Right hindlimb (tissue), 1 donor: ENCODE measurements at places on chromosomes 5 and 9.

GRCh38 chr9:17064558-17064957 is 70.3 kb upstream of the CNTLN start:
- no peak for DNase-seq

GRCh38 chr9:15423231-15423985 is 732 bp downstream of the SNAPC3 start:
- DNase-seq: no peak

GRCh38 chr5:38471709-38472108 is 84.7 kb downstream of the LIFR start:
- no peak for DNase-seq

- peak; percentile 56 for DNase-seq
Observed at GRCh38 chr5:129477532-129477931, 17.4 kb downstream of the ADAMTS19 start.

- no peak for DNase-seq
Observed at GRCh38 chr9:136368190-136368589, 4.6 kb upstream of the DNLZ start.

DNA sequence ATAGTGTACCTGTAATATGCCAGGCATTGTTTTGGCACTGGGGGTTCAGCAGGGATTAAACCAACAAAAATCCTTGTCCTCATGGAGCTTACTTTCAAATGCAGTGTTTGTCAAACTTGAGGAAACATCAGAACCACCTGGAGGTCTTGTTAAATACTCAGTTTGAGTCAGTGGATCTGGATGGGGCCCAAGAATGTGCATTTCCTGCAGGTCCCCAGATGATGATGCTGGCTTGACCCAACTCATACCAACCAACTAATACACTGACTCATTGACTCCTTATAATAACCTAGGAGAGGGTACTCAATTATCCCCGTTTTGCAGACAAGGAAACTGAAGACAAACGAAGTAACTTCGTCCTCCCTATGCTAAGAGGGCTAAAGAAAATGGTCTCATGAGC is 11.3 kb downstream of the WWC1 start:
- DNase-seq: no peak

DNA sequence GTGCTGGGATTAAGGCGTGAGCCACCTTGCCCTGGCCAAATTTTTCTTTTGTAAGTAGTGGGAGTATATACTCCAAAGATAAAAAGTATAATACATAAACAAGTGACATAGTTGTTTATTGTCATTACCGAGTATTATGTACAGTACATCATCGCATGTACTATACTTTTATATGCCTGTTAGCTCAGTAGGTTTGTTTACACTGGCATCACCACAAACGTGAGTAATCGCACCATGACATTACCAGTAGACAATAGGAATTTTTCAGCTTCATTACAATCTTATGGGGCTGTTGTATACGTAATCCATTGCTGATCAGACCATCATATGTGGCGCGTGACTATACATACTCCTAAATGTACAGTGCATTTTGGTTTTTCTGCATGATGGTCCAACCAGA is 9.8 kb downstream of the SECISBP2 start:
- DNase-seq: no peak

DNA sequence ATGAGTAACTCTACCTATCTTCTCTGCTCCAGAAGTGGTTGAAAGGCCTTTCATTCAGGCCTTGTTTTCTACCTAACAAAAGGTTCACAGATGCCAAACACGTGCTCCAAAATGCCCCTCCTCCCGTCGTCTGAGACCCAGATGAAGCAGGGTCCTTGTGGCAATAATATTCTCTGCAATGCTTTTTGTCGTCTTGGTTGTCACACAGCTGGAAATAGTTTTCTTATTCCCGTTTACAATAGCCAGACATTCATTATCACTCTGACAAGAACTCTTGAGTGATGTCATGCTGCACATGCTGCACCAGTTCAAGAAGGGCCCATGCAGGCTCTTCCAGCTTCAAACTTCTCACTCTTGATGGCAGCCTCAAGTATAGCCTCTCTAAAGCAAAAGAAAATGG is 7.8 kb downstream of the LPAR1 start:
- no peak for DNase-seq

DNA sequence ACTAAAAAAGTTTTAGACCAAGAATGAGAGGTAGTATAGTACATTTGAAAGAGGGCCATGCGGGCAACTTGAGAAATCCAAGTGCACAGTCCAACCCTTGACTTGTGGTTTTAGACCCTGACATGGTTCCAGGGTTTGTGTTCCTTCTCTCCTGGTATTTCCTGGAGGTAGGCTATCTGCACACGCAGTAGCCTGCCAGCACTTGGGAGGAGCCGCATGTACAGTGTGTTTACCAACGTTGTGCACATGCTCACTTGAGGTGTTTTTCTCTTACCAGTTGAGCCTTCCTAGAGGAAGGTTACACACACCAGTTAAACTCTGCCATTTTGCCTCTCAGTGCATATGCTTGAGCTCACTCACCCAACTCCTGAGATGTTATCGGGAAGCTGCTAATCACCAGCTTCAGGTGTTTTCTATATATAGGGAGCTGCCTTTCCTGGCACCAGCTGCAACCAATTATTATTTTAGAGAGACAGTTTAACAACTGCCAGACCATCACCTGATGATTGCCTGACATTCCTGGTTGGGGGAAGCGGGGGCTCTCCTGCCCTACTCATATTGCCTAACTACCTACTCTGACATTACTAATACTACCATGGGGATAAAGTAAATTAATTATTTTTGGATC is 593.4 kb upstream of the TUSC1 start:
- DNase-seq: no peak

GRCh38 chr5:4963265-4963664 is 176.9 kb upstream of the ADAMTS16 start:
- no peak for DNase-seq

DNA sequence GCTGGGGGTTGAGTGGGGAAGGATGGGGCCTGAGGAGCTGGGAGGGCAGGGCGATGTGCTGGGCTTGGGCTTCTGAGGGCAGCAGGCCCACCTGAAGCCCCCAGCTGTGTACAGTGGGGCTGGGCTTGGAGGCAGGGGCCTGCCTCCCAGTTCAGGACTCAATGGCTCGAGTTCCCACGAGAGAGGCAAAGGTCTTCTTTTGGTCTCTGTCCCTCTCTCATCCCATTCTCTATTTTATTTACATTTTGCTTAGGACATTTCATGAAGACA is 180.6 kb downstream of the MACROH2A1 start:
- DNase-seq: no peak

GRCh38 chr5:135052511-135053145 is 18.6 kb upstream of the PITX1 start:
- DNase-seq: no peak

- DNase-seq: no peak
Observed at GRCh38 chr9:122991370-122991830, 42.1 kb upstream of the GPR21 start.

GRCh38 chr9:136015656-136016571 is 54.7 kb upstream of the UBAC1 start:
- no peak for DNase-seq

DNA sequence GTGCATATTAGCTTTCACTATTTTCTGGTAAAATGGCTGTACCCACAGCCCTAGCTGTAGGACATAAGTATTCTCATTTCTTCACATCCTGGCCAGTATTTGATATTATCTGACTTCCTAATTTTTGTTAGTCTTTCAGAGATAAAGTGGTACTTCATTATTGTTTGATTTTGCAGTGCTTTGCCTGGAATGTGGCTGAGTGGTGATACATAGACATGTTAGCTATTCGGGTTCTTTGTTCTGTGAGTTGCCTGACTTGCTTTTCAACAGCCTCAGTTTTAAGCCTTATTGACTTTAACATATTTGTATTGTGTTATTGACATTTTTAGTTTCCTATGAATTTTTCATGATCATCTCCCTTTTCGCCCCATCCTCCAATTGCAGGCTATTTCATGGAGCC is 161.1 kb downstream of the GABBR2 start:
- no peak for DNase-seq

DNA sequence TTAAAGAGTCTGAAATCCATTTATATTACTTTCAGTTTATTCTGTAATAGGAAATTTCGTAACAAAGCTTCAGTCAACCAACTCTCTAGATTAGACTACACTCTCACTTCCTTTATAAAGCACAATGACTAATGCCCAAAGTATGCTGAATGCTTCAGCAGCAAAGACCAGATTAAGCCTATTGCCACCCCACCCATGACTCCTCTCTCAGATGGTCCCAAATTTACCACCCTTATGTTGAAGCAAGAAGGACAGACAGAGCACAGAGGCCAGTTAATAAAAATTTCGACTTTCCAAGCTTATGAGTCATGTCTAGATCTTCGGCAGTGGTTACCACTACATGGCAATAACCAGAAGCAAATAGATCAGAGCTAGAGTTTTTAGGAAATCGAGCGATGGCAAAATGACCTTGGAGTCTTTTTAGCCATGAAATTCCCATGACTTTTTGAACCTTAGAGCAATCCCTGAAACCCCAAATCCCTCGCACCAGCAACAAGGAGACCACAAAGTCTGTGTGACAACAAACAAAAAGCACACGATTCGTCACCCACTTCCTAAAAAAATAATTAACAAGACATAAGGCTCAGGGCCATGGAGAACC is 287.8 kb upstream of the RASA1 start:
- no peak for DNase-seq

- DNase-seq: no peak
Observed at GRCh38 chr9:1732670-1733069, 282.5 kb upstream of the SMARCA2 start.

DNA sequence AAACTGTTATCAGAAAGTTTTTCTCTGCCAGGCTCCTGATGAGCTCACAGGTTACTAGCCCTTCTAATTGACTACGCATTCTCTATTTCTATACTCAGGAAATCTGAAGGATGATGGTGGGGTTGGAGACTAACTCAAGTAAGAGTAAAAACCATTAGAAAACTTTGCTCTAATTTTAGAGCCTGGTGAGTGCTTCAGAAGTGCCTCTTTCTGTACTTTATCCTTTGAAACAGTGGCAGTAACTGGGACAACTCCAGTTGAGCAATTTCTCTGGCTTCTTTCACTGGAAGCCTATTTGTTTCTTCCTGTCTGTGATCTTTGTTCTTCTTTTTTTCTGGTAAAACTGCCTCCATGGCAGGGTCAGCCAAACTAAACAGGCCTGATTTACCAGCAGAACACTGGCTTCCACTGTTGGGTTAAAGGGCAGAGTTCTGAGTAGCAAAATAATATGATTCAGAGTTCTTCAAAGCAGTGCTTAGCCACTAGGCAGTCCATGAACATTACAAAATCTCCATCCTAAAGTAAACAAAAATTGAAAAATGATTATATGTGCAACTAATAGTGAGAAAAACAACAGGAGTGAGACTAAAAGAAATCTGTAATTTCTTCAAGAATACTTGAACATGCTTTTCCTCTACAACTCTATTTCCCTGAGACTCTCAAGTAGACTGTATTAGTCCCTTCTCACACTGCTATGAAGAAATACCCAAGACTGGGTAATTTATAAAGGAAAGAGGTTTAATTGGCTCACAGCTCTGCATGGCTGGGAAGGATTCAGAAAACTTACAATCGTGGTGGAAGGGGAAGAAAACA is 79.8 kb downstream of the MROH2B start:
- DNase-seq: peak; percentile 21

- no peak for DNase-seq
Observed at GRCh38 chr5:96350678-96351077, 82.4 kb downstream of the PCSK1 start.

DNA sequence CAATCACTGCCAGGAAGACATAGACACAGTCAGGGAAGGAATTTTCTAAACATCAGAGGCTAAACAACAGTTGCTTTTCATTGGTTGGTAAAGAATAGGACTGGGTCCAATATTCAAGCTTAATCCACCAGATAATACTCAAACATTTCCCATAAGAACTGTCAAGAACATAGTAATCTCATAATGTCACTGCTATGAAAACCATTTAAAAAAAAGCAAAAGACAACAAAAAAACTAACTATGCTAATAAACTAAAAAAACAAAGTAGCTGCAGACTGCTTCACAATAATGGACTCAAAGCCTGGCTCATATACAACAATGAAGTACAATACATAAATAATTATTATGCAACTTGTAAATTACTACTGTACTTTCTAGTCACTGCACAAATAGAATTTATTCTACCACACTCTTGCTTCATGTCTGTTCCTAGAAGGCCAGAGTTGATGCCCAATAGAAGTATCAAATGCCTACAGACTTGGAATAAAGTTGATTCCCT is 148.7 kb downstream of the MLLT3 start:
- DNase-seq: no peak
